Left renal cortex interstitium (tissue), 4 donors: ENCODE measurements at places on chromosomes 1 and 21. TPM values are rescaled to one million over a fixed set of nuclear protein-coding genes. Genes with fewer than 3 reads are reported as not detected.

GRCh38 chr1:182453631-182454030 lies 3.7 kb downstream of the RGSL1 start:
- no peak for DNase-seq

DNA sequence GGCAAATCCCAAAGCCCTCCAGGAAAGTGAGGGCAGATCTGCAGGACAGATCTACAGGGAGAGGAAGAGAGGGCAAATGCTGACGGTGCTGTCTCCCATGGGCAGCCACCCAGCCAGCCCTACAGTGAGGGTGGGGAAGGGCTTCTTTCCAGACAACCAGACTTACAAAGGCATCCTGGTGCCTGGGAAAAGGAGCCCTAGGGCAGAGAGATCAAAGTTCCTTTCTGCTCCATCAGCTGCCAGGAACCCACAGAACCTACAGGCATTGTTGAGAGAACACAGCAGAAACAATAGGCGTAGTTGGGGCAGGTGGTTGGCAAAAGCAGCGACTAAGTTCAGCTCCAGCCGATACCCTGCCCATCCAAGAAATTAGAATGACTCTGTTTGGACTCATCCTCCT lies 332.4 kb downstream of the KCNH1 start:
- DNase-seq, result no peak

- DNase-seq, result no peak
These were observed 53.3 kb downstream of the PTGFR start for GRCh38 chr1:78543941-78544643.

DNA sequence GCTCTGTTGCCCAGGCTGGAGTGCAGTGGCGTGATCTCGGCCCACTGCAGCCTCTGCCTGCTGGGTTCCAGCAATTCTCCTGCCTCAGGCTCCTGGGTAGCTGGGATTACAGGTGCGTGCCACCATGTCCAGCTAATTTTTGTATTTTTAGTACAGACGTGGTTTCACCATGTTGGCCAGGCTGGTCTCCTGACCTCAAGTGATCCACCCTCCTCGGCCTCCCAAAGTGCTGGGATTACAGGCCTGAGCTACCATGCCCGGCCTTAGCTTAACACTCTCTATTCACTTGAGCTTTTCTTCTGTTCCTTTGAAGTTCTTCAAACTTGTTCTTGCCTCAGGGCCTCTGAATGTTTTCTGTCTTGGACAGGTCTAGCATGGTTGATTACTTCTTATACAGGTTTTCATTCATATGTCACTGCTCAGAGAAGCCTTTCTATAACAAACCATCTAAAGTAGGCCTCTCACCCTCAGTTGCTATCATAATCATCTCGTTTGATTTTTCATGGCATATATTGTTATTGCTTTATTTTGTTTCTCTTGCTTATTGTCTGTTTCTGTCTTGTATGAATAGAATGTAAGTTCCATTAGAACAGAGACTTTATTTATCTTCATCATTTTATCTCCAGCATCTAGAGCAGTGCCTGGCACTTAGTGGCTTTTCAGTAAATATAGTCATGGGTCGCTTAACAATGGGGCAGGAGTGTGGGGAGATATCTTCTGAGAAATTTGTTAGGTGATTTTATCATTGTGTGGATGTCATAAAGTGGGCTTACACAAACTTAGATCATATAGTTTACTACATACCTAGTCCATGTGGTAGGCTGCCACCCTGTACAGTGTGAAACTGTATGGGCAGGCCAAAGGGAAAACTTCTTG lies 12.1 kb downstream of the OSBPL9 start:
- DNase-seq, result no peak

DNA sequence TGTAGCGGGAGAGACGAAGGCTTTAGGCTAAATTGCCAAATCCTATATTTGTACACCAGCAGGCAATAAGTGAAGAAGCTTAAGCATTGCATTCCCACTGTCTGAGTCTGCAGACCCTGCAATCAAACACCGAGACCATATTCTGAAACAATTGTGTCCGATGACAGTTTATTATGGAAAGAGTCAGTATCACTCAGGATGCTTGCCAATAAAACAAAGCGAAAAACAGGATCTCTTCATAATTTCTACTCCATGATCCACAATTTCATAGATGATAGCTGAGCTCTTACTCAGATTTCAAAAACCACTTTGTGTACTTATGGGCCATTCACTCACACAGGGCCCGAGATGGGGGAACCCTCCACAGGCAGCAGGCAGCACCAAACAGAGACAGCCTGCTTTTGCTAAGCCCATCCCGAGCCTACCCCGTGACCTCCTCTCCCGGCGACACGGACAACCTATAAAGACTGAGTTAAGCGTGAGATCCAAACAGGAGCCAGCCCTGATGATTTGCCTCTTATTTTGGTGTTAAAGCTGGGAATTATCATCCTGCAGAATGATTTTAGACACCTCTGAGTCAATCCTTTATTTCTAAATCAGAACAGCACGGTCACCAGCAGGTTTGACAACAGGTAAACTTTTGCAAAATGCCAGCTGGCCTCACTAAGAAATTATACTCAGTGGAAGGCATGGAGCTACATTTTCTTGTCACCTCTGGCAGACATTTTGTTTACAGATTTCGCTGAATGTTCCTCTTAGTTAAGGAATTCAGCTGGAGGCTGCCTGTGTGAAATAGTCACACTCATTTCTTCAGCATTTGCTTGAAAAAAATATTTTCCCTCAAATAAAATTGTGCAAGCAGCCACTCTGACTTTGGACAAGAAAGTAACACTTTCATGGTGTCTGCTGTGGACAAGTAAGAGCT lies 212.4 kb downstream of the GPATCH2 start:
- DNase-seq, result no peak

- no peak for DNase-seq
These were observed 52.7 kb downstream of the C1orf185 start for GRCh38 chr1:51154776-51155175.

DNA sequence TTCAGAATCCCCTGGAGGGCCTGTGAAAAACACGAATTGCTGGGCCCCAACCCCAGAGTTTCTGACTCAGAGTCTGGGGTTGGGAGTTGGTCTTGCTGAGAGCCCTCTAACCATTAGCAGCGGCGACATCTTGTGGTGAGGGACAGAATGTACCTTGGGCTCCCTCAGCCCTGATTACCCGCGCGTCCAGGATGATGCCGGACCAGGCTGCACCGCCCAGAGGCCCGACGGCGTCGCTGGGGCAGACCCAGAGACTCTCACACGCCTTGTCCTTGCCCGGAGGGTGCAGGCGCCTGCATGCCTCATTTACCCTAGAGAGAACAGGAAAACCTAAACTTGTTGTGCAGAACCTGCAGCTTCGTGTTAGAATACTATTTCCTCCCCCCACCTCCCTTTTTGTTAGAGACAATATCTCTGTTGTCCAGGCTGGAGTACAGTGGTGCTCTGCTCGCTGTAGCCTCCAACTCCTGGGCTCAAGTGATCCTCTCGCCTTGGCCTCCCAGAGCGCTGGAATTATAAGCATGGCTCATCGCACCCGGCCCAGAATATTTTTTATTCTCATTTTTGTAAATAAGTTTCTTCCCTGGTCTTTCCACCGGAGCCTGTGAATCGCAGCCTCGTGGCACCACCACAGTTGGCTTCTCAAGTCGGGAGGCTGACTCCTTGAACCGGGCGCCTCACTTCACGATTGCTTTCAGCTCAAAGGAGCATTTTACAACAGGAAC lies 22.2 kb upstream of the RD3 start:
- peak; percentile 59 for DNase-seq

- DNase-seq, result no peak
These were observed 76.0 kb upstream of the ZBTB40 start for GRCh38 chr1:22375601-22376000.

DNA sequence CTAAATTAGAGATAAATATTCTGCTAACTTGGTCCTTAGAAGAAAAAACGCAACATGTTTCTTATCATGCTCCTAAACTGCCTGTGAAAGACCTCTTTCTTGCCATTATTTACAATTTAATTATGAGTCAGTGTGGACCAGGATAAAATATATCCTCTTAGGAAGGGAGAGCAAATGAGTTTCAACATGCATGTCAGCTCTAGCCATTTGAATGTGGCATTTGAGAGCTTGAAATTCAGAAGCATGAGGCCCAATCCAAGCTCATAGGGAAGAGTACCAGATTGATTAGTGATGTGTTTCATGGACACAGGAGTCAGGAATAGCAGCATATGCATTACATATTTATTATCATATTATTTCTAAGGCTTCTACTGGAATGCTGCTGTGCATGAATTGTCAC lies 39.3 kb downstream of the TBX15 start:
- DNase-seq, result no peak

DNA sequence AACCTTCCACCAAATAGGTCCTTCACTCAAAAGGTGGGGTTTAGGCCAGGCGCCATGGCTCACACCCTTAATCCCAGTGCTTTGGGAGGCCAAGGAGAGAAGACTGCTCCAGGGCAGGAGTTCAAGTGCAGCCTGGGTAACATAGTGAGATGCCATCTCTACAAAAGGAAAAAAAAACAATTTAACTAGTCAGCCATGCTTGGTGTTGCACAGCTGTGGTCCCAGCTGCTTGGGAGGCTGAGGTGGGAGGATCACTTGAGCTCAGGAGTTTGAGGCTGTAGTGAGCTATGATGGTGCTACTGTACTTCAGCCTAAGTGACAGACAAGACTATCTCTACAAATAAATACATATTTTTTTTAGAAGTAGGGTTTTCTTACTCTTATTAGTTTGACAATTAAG lies 617.5 kb downstream of the KIF26B start:
- no peak for DNase-seq

GRCh38 chr21:45302082-45303061 lies 14.7 kb upstream of the POFUT2 start:
- no peak for DNase-seq

DNA sequence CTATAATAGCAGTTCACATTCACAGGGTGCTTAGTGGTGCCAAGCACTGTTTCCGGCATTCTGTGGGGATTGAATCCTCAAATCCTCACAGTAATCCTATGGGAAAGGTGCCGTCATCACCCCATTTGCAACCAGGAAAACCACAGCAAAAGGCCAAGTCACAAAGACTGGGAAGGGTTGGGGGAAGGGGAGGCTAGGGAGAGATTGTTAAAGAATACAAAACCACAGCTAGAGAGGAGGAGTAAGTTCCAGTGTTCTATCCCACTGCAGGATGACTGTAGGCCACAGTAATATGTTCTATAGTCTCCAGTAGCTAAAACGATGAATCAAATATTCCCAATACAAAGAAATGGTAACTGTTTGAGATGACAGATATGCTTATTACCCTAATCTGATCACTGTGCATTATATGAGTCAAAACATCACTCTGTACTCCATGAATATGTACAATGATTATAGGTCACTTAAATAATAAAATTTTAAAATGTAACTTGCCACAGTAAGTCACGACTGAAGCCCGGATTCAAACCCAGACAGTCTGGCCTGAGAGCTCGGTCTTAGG lies 256.8 kb downstream of the TOMM20 start:
- no peak for DNase-seq

Gene KCNN3
- 2.5 TPM for polyA plus RNA-seq

Gene SGIP1
- 11.9 TPM for polyA plus RNA-seq

Gene NID1
- 166 TPM for polyA plus RNA-seq

Gene HHIPL2
- 1.8 TPM for polyA plus RNA-seq

Gene KCND3
- 1.6 TPM for polyA plus RNA-seq
